DMS79 treated with DMSO at 0.1 percent for 48 hours (cell line): ENCODE measurements at places on chromosomes 12 and 14.
A peak's percentile ranks its signal among the peaks of the same experiment; 100 is the strongest.

DNA sequence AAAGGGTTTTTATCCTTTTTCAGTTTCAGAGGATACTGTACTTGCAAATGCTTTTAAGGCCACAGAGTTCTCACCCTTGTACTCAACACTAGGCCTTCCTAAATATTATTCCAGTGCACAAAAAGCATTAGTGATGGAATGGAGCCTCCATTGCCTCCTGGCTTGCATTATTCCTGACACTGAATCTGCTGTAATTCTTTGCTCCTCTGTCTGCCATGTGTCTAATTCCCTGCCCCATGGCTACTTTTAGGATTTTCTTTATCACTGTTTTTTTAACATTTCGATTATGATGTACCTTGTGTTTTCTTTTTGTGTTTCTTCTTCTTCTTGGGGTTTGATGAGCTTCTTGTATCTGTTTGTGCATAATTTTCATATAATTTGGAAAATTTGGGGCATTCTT lies 29.5 kb downstream of the SUSD6 start:
- no peak for DNase-seq

- DNase-seq: no peak
Observed at GRCh38 chr12:127077262-127078045, 1189.5 kb upstream of the TMEM132C start.

DNA sequence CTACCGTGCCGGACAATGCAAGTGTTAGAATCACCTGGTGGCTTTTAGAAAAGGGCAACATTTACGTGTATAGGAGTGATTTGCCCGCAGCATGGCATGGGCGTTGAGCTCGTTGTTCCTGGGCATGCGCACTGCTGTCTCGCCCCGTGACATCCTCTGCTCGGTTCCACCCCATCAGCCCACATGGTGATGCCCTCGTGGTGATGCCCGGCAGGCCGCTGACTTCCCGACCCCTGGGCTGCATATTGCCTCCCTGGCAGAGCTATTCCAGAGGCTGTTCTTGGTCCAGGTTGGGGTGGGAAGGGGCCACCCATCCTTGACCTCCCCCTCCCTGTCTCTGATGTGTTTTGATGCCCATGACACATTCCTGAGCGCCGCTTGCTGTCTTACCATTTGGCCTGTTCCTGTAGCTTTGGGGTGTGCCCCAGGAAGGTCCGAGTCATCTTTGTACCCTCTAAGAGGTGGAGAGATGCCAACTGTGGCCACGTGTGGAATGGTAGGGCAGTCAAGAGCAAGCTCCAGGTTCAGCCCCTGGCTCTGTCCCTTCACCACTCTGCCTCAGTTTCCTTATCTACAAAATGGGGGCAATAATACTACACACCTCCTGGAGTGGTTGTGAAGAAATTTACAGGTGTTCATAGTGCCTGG lies 4.8 kb downstream of the HIP1R start:
- DNase-seq: no peak

GRCh38 chr12:57340104-57340503 lies 89.1 kb upstream of the STAC3 start:
- DNase-seq: no peak

- DNase-seq: no peak
Observed at GRCh38 chr12:68414988-68415387, 82.8 kb upstream of the MDM1 start.

GRCh38 chr14:100393906-100394732 lies 71.0 kb downstream of the SLC25A47 start:
- DNase-seq: no peak

GRCh38 chr12:111006621-111007020 lies 86.2 kb upstream of the MYL2 start:
- DNase-seq: no peak

DNA sequence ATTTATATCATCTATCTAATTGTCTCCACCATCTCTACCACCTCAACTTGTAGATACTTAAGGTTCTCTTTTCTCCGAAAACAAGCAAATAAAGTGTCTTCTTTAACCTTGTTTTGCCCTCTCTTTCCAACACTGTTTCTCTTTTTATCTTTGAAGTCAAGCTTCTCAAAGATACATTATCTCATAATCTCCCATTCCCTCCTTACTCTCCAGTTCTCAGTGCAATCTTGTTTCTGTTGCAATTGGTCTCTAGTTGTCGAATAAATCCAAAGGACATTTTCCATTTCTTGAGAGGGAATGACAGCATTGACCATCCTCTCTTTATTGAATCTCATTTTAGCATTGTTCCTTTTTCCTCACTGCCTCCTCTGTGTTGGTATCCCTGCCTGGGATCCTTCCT lies 383.3 kb downstream of the SOX5 start:
- DNase-seq: no peak

DNA sequence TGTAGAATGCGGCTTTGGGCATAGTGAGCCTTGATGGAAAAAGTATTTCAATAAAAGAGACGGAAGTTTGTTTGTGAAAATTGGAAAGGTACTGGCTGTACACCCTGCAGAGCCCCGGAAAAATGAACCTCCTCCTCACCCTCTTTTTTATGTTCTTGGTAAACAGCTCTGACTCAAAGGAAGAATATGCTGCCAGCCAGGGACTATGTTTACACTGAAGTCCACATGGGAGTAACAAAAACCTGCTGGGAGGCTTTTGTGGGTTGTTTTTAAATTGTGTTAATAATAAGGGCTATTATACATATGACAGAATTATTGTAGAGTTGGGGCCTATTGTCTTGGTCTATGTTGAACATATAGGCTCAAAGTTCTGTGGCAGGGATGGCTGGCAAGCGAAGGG lies 70.7 kb downstream of the TTC8 start:
- DNase-seq: no peak

- DNase-seq: no peak
Observed at GRCh38 chr12:9856151-9856550, 13.0 kb downstream of the CLEC2B start.

- DNase-seq: no peak
Observed at GRCh38 chr12:119227292-119227691, 48.6 kb downstream of the HSPB8 start.

DNA sequence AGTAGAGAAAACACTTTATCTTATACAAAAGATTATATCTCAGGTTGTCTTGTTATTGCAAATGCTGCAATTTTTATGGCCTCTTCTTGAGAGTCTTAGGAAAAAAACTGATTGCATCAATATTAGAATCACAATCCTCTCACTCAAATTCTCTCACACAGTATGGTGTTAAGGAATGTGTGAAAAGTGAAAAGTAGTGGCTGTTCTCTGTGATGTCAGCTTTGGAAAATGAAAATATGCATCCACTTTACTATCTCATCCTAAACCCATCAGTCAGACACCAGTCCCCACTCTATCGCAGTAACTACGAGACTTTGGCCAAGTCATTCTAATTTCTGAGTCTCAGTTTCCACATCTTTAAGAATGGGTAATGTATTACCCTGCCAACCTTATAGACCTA lies 32.6 kb upstream of the NTF3 start:
- no peak for DNase-seq

GRCh38 chr12:10031771-10032175 lies 1.3 kb downstream of the CLEC9A start:
- DNase-seq: no peak

DNA sequence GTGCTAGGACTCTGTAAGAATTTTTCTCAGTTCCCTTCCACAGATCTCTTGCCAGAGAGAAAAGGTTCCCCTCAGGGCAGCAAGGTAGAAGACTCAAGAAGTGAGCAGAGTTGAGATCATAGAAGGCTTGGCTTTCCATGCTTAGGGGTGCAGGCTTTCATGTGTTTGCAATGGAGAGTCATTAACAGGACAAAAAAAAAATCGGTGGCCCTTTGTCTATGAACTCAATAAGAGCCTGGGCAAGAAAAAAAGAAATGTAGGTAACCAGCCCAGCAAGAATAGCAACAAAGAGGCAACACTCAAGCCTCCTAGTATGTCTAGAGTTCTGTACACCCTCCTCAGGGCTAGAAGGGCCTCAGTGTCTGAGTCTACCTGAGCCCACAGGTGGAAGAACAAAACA lies 23.4 kb upstream of the LRP6 start:
- DNase-seq: no peak

DNA sequence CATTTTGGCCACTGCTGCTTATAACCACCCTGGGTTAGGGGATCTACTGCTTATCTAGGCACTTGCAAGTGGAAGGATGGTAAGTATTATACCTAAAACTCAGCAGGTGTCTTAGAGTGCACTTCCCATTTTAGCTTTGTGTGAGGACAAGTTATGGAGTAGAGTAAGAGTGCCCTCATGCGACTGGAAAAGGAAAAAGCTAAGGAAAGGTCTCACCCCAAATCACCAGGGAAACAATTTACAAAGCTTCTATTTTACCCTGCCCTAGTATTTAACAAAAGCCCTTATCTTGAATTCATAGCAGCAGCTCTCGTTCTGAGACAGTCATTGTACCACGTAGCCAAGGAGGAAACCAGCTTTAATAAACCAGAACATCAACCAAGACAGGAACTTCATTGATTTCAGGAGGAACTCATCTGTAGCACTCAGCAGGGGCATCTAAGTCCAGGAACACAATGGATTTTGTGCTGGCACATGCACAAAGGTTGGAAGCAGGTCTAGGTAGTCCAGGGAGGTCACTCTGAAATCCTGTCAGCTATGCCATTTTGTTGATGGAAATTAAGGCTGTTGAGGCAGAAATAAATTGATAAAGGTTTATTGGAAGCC lies 2.9 kb downstream of the RDH12 start:
- peak; percentile 97 for DNase-seq

DNA sequence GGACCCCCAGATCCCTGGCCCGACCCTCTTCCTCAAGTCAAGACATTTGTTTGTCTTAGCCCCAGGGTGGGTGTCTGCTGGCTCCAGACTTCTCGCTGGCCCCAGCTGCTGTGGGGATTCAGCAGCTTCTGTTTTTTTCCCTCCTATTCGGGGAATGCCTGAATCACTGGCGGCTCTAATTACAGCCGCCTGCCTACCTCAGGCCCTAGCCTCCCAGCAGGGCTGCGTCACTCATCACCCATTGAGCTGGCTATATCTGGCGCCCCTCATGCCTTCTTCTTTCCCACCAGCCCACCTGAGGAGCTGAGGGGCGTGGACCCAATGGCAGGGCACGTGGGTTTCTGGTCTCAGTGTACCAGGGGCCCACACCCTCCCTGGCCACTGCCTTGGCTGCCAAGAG lies 10.1 kb downstream of the KRT80 start:
- DNase-seq: peak; percentile 43

DNA sequence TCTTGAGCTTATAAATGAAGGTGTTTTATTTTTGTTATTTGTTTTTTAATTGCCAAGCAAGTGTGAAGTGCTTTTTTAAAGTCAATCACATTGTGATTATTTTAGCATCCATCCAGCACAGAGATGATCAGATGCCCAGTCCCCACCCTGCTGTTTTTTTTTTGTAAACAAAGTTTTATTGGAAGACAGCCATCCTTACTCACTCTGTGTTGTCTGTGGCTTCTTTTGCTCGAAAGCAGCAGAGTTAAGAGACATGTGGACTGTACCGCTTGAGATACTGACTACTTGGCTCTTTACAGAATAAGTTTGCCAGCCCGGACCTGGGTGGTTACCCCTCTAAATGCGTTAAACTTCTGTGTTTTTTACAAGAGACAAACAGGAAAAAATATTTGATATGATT lies 30.9 kb upstream of the AMN start:
- no peak for DNase-seq

- DNase-seq: no peak
Observed at GRCh38 chr12:110340706-110341105, 59.7 kb downstream of the ATP2A2 start.

GRCh38 chr12:8629486-8630033 lies 16.9 kb upstream of the AICDA start:
- no peak for DNase-seq

DNA sequence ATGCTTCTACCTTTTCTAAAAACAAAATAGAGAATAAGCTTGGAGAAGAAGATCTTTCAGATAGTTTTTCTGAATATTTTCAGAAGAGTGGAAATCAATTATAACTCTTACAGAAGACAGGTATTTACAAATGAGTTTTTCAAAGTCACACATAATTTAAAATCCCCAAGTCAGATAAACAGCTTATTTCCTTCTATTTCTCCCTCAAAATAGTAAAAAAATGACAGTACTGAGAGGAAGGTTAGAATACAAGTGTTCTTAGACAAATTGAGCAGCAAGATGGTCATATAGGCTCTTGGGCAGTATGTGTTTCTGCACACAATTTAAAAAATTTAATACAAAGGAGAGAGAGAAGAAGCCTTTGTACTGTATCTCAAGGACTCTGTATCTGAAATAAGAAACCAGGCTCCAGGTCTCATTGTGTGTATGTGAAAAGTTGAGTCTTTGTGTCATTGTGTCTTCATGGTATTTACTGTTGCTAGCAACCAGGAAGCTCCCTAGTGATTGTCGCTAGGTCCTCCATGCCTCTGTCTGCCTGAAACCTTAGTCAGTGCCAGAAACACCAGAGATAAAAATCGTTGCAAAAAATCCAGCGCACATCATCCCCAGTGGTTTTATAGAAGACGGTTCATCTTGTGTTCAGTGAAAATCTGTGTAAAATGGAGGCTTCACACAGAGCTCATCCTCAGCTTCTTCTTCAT lies 12.9 kb upstream of the TUBA1A start:
- peak; percentile 91 for DNase-seq

DNA sequence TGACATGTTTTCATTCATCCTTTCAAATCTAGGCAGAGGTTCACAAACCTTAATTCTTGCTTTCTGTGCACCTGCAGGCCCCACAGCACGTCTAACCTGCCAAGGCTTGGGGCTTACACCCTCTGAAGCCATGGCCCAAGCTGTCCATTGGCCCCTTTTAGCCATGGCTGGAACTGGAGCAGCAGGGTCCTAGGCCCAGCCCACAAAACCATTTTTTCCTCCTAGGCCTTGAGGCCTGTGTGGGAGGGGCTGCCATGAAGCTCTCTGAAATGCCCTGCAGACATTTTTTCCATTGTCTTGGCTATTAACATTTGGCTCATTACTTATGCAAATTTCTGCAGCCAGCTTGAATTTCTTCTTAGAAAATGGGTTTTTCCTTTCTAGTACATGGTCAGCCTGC lies 547.5 kb downstream of the KCNH5 start:
- DNase-seq: no peak

- no peak for DNase-seq
Observed at GRCh38 chr12:3603576-3603975, 112.6 kb downstream of the PRMT8 start.

GRCh38 chr12:48366131-48366530 lies 15.4 kb upstream of the ZNF641 start:
- no peak for DNase-seq

DNA sequence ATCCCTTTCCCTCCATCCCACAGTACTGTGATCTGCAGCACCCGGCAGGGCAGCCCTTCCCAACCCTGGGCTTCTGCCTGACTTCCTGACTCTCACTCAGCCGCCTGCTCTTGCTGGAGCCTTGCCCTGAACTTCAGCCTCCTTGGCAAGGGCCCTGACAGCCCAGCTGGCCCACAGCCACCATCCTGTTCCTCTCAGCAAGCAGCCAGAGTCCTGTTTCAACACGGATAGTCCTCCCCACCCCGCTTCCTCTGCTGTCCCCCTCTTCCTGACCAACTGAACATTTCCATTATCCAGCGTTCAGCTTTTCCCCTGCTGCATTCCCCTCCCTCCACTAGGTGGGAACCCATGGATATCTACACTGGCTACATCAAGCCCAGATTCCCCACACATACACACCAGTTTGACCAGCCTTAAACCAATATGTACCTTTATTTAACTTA lies 74.0 kb upstream of the MDM1 start:
- DNase-seq: peak; percentile 41
